ENCODE measurements at places on chromosomes 1 and 21.

DNA sequence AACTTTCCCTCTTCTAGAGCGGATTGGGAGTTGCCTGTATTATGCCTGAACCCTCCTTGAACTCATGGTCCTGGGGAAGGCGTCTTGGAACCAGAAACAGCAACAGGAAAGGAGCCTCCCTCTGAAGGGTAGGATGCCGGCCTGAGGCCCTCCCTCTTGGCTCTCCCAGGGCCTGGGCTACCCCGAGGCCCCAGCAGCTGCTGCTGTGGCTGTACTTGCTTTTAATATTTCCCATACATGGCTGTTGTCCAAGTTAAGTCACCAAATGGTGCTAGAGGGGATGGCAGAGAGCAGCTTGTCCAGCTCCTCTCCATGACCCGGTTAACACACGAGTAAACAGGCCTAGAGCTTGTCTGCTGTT is 10.5 kb downstream of the CHRNB2 start:
- no peaks in the 10 kb centered on the region for H3K27me3 ChIP-seq
- H3K4me1 ChIP-seq = no peaks in the 10 kb centered on the region
- peaks cover 62% of the 10 kb centered on the region for H3K36me3 ChIP-seq
- H3K4me3 ChIP-seq = no peak overlapping the region
- no peak for DNase-seq

GRCh38 chr1:206464456-206464964 is 5.8 kb upstream of the IKBKE start:
- no peak for DNase-seq
- peak overlapping the region; percentile 80 for H3K27ac ChIP-seq
- no peaks in the 10 kb centered on the region for H3K27me3 ChIP-seq
- H3K4me1 ChIP-seq = peaks cover 68% of the 10 kb centered on the region
- H3K36me3 ChIP-seq = peaks cover 1% of the 10 kb centered on the region

- H3K4me3 ChIP-seq = no peak overlapping the region
- no peak overlapping the region for H3K27ac ChIP-seq
- DNase-seq = no peak
- H3K36me3 ChIP-seq = no peaks in the 10 kb centered on the region
- H3K27me3 ChIP-seq = peaks cover 5% of the 10 kb centered on the region
These were observed 43.0 kb downstream of the SPATA17 start for GRCh38 chr1:217674028-217674729.

DNA sequence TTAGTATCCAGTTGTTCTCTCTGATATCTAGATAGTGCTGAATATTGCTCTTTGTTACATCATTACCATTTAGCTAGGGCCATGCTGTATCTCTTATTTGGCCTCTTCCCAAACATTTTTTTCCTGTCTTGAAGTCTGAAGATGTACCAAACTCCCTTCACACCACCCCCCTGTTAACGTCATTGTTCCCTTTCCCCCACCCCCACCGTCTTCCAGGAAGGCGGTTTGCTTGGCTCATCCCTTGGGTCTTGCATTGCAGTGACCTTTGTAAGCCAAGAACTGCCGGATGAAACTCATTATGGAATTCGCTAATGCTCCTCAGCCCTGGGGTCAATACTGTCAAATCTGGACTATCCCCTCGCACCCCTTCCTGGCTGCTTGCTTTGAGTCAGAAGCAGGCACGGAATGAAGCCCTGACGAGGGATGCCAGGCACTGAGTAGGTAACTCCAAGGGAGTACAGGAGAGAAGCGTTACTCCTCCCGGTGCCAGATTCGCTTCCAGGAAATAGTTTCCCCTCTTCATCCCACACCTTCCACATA is 283.1 kb downstream of the TM2D1 start:
- no peak overlapping the region for H3K27ac ChIP-seq
- no peak overlapping the region for H3K4me3 ChIP-seq
- no peaks in the 10 kb centered on the region for H3K36me3 ChIP-seq
- H3K27me3 ChIP-seq = no peaks in the 10 kb centered on the region

GRCh38 chr1:55624766-55625165 is 409.6 kb upstream of the USP24 start:
- H3K27me3 ChIP-seq = peaks cover 28% of the 10 kb centered on the region
- H3K4me1 ChIP-seq = no peaks in the 10 kb centered on the region
- DNase-seq = no peak
- H3K4me3 ChIP-seq = no peak overlapping the region

GRCh38 chr1:241611736-241612135 is 28.4 kb downstream of the CHML start:
- no peak overlapping the region for H3K27ac ChIP-seq
- H3K36me3 ChIP-seq = no peaks in the 10 kb centered on the region
- DNase-seq = no peak
- no peak overlapping the region for H3K4me3 ChIP-seq
- H3K4me1 ChIP-seq = peaks cover 29% of the 10 kb centered on the region
- H3K27me3 ChIP-seq = no peaks in the 10 kb centered on the region

DNA sequence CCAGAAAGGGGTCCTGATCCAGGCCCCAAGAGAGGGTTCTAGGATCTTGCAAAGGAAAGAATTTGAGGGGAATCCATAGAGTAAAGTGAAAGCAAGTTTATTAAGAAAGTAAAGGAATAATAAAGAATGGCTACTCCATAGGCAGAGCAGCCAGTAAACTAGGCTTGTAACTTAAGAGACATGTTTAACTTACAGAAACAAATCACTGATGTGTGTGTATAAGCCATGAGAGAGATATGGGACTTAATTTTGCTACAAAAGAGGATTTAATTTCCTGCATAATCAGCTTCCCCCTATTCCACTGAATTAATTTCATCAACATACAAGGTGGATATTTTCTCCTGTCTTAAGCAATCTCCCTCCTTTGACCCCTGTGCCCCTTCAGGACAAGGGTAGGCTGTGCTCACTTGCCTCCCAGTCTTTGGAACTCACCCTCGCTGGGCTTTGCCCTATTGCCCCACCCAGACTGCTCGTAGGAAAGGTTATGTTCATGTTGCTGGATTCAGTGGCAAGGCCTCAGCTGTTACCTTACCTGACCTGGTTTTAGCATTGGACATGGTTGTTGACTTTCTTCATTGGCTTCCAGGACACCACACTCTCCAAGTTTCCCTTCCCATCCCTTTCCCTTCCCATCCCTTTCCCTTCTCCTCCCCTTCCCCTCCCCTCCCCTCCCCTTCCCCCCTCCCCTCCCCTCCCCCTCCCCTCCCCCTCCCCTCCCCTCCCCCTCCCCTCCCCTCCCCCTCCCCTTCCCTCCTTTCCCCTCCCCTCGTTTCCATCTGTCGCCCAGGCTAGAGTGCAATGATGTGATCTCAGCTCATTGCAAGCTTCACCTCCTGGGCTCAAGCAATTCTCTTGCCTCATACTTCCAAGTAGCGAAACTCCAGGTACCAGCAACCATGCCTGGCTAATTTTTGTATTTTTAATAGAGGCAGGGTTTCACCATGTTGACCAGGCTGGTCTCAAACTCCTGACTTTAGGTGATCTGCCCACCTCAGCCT is 44.6 kb downstream of the TBCE start:
- H3K4me3 ChIP-seq = no peak overlapping the region
- H3K36me3 ChIP-seq = peaks cover 19% of the 10 kb centered on the region
- H3K27ac ChIP-seq = peak overlapping the region; percentile 24
- peaks cover 7% of the 10 kb centered on the region for H3K4me1 ChIP-seq
- no peaks in the 10 kb centered on the region for H3K27me3 ChIP-seq

DNA sequence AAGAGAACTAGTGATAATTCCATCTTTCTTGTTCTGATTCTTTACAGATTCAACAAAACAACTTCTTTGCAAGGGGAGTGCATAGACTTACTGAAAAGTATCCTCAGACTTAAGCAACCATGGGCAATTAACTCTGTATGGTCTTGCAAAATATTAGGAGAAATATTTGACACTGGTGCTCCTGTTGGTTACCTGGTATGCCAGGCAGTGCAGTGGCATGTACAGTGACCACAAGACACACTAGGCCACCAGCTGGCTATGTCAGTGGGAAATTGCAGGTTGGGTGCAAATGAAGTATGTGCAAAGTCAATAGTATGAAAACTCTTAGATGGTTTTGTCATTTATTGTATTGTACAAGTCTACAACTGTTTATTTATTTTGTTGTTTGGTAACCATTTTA is 34.5 kb downstream of the EPS15 start:
- H3K27ac ChIP-seq = no peak overlapping the region
- peaks cover 43% of the 10 kb centered on the region for H3K36me3 ChIP-seq
- DNase-seq = no peak
- H3K4me1 ChIP-seq = peaks cover 21% of the 10 kb centered on the region
- no peak overlapping the region for H3K4me3 ChIP-seq

- no peak overlapping the region for H3K4me3 ChIP-seq
- no peak overlapping the region for H3K27ac ChIP-seq
- peaks cover 26% of the 10 kb centered on the region for H3K36me3 ChIP-seq
- no peak for DNase-seq
- H3K27me3 ChIP-seq = no peaks in the 10 kb centered on the region
These were observed 10.2 kb upstream of the IFI16 start for GRCh38 chr1:158999316-159000069.

- no peaks in the 10 kb centered on the region for H3K36me3 ChIP-seq
- no peak for DNase-seq
These were observed 64.6 kb upstream of the AK4 start for GRCh38 chr1:65083263-65083896.

GRCh38 chr1:70608815-70609214 is 197.7 kb downstream of the CTH start:
- no peak overlapping the region for H3K4me3 ChIP-seq
- no peak for DNase-seq
- H3K36me3 ChIP-seq = no peaks in the 10 kb centered on the region
- no peak overlapping the region for H3K27ac ChIP-seq
- no peaks in the 10 kb centered on the region for H3K27me3 ChIP-seq

GRCh38 chr1:152034324-152034653 is 2.5 kb downstream of the S100A11 start:
- H3K4me1 ChIP-seq = peaks cover 53% of the 10 kb centered on the region
- H3K27ac ChIP-seq = peak overlapping the region; percentile 97
- H3K36me3 ChIP-seq = peaks cover 69% of the 10 kb centered on the region
- peak overlapping the region; percentile 96 for H3K4me3 ChIP-seq
- no peak for DNase-seq

DNA sequence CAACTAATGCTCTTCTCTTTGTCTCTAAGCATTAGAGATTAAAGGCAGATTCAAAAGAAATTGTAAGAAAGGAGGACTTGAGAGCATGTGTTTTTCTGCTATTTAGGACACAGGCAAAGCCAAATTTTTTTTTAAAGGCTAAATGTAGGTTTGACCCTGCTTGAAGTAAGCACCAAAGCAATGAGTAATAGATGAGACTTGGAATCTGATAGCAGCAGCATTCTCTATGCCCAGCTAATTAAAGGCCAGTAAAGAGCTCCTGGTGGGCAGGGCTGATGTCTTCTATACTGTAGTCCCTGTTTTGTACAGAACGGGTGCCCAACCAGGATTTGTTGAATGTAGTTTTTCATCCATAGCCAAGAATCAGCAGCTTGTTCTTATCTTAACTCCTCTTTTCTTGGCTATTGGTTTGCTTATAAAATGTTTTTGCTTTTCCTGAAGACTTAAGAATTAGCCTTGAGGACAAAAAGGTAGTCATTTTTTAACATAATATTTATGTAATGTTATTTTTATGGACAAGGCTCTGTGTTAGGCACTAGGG is 179.6 kb downstream of the LMO4 start:
- H3K4me3 ChIP-seq = no peak overlapping the region
- H3K36me3 ChIP-seq = no peaks in the 10 kb centered on the region
- H3K27ac ChIP-seq = no peak overlapping the region
- DNase-seq = no peak

- no peak for DNase-seq
- peak overlapping the region; percentile 85 for H3K4me3 ChIP-seq
- no peaks in the 10 kb centered on the region for H3K27me3 ChIP-seq
- peaks cover 35% of the 10 kb centered on the region for H3K36me3 ChIP-seq
- H3K27ac ChIP-seq = peak overlapping the region; percentile 95
These were observed 360 bp upstream of the GBP3 start for GRCh38 chr1:89023026-89023425.

- no peaks in the 10 kb centered on the region for H3K36me3 ChIP-seq
- H3K27me3 ChIP-seq = no peaks in the 10 kb centered on the region
These were observed 212.8 kb upstream of the RAB4A start for GRCh38 chr1:229058111-229058561.

DNA sequence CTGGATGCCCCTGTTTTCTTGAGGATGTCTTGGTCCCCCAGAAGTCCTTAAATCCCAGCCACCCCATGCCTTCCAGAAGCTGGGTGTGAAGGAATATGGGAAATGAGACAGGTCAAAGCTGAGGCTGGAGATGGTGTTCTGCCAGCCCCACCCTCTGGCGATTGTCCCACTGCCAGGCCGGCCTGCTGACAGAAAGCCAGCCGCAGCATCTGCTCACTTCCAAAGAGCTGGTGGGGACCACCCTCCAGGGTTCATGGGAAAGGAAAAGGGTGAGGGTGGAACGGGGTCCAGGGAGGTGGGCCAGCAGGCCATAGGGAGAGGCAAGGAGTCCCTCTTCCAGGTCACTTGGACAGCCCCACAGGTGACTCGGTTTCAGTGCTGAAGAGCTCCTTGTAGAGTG is 1.9 kb upstream of the LINGO4 start:
- no peak for DNase-seq
- H3K4me1 ChIP-seq = no peaks in the 10 kb centered on the region
- no peak overlapping the region for H3K27ac ChIP-seq
- H3K27me3 ChIP-seq = no peaks in the 10 kb centered on the region
- H3K36me3 ChIP-seq = no peaks in the 10 kb centered on the region

DNA sequence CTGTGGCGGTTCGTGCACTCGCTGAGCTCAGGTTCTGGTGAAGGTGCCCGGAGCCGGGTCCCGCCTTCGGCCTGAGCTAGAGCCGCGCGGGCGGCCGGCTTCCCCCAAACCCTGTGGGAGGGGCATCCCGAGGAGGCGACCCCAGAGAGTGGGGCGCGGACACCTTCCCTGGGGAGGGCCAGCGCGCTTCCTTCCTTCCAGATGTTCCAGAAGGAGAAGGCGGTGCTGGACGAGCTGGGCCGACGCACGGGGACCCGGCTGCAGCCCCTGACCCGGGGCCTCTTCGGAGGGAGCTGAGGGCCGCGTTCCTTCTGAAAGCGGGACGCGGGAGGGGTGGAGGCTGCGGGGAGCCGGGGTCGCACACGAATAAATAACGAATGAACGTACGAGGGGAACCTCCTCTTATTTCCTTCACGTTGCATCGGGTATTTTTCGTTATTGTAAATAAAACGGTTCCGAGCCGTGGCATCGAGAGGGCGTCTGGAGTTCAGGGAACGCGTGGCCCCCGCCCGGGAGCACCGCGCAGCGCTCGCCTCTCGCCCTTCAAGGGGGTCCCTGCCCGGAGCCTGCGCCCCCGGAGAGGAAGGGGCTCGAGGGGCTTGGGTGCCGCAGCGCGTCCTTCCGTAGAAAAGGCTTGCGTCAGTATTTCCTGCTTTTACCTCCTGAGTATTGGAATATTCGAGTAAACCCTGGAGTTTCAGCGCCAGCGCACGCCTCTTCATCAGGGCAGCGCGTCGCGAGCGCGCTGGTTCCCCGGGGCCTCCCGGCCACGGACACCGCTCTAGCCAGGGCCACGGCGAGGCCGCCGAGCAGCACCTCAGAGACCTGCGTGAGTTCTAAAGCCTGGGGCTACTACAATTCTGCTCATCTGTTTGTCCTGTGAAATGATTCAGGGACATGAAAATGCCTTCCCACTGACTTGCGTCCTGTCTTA is 11.5 kb downstream of the YBEY start:
- H3K27ac ChIP-seq = no peak overlapping the region
- H3K4me3 ChIP-seq = peak overlapping the region; percentile 57
- peaks cover 36% of the 10 kb centered on the region for H3K36me3 ChIP-seq
- DNase-seq = peak; percentile 52
- H3K4me1 ChIP-seq = peaks cover 17% of the 10 kb centered on the region
